ENCODE measurements at places on chromosomes 12 and 14.

- no peak for DNase-seq
Measured at GRCh38 chr14:90253826-90254225, 2.5 kb upstream of the PSMC1 start.

DNA sequence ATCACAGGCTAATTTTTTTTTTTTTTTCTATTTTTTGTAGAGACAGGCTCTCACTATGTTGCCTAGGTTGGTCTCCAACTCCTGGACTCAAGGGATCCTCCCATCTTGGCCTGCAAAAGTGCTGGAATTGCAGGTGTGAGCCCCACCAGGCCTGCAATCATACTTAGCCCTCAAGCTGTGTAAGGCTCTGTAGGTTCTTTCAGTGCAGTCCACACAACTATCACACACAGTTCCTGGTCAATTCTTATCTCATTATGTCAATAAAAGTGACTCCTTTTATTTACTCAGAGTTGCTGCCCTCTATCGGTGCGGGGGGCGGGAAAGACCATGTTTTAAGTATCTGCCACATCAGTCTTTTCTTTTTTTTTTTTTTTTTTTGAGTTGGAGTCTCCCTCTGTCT is 29.0 kb downstream of the SLC2A3 start:
- no peak for DNase-seq

DNA sequence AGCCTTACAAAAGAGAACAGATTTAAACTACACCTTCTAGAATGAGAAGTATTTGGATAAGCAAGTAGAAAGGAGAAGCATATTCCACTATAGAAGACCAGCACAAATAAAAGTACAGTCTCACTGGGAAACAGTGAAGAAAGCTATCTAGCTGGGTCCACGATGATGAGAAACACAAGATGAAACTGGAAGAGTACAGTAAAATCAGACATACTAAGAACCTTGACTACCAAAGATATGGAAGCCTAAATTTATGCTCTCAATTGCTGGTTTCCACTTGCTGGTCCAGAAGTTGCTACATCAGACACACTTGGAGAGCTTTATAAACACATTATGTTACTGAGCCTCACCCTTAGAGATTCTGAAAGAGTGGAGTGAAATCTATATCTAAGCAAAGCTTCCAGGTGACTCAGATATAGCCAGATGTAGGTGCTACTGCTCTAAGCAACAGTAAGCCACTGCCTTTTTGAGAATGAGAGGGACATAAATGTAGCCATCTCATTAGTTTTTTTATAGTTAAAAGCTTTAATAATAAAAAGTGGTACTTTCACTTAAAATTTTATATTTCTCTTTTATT is 96.3 kb upstream of the BBS10 start:
- no peak for DNase-seq

- DNase-seq, result no peak
Measured at GRCh38 chr14:52442166-52442565, 110.1 kb downstream of the TXNDC16 start.

GRCh38 chr14:62029569-62029924 is 267.3 kb downstream of the SNAPC1 start:
- no peak for DNase-seq

DNA sequence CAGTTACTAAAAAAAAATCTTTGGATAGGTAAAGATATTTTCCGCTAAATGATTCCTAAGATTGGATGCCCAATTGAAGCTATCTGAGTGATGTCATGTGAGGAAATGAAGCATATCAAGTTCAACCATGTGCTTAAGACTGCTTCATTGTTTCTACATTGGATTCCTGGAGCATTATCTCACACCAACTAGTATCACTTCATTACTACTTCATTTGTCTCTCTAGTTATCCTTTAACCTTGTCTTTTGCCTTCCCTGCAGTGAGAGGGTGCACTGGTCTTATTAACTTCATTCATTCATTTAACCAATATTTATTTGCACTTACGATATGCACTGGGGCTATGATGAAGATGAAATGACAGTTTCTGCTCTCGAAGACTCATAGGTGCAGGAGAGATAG is 198.1 kb downstream of the SLC38A4 start:
- no peak for DNase-seq

GRCh38 chr14:76396714-76397187 is 20.8 kb downstream of the ESRRB start:
- no peak for DNase-seq

DNA sequence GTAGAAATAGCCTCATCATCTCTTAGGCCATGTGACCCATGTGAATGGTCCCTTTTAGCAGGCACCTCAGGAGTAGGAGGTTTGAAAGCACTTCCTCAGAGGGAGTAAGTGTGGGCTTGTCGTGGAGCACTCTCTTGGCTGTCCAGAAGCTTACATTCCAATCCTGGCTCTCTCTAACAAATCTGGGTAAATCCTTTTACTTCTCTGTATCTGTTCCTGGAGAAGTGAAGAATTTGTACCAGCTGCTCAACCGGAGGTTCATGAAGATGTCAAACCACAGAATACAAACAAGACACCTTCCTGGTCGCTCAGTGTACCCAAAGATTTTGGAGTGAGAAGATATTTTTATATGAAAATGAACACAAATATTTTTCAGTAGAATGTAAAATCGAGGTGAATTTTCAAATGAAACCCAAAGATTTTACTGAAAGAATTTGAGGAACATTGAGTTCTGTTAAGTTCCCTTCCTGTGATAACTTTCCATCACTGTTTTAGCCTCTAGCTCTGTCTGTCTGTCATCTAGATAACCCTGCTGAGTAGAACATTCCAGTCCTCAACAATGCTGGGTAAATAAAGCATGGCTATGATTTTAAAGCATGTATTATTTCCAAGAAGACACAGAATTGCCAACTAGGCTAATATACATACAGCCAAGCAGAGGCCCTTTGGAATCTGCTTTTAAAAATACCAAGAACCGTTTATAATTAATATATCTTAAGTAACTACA is 263.9 kb upstream of the RGS6 start:
- no peak for DNase-seq

DNA sequence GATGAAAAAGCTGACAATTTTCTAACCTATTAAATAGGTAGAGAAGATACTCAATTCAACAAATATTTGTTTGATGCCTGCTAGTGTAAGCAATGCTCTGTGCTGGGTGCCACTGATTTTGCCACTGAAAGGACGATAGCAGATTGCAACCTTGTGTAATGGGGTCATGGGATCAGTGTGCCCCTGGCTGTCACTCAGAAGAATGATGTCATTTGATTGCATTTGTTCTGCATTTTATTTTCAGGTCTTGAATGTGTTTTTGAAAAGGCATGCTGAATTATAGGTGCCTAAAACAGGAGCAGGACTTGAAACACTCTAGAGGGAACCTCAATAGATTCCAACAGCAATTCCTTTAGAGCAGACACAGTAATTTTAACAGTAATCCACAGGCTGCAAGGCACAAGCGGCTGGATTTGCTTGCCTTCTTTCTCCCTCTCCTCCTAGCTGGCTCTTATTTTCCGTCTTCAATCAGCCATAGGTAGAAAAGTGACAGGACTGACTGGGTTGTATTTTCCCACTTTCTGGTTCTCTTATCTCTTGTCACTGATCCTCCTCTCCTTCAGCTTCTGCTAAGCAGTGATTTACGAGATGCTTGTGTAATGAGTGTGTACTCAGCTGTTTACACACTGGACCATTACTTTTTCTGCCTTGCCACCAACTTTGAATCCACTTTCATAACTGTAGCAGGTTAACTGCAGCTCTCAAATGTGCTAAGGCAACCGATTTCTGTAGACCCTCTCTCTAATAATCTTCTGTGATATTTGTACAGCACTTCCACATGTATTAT is 4.1 kb downstream of the PLXNC1 start:
- no peak for DNase-seq

DNA sequence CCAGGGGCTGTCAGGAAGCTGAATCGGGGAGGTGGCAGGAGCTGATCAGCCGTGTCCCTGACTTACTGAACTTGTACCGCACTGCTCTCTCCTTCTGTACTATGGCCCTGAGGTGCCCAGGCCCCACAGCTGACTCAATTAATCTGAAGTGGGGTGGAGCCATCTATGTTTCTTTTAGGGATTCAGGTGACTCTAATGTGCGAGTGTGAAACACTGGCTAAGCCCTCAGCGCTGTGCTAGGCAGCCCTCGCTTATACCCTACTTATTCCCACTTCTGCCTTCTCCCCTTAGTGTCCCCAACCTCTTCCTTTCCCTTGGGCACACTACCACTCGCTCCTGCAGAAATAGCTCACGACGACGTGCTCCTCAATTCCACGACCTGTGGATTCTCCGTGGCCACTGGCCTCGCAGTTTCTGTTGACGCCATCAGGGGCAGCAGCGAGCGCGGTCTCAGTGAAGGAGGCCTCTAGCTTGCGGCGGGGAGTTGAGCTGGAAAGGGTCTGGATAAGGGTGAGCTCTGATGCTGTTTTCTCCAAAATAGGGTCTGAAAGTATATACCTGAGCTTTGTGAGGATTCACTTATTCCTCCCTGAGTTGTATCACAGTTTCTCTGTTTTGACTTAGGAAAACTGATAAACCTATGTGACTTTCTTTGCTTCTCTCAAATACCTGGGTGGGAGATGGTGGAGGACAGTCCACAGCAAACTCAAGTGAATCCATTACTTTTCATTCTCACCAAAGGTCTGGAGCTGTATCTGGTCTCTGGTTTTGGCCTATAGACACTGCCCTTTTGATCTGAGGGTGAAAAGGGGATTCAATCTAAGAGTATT is 167.6 kb downstream of the SLC41A2 start:
- DNase-seq, result no peak

DNA sequence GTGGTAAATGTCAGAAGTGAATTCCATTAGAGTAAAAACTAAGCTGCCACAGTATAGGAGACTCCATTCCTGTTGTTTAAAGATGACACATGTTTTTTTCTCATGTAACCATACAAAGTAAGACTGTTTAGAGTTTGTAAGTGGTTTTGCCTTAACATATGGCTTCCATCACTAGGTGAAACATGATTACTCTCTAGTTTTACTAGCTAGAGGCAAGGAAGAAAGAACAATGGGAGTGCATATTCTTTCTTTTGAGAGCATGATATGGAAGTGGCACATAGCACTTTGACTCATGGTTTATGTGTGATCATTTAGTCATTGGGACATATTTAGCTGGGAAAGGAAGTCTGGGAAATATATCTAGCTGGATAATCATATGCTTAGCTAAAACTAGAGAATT is 7.7 kb downstream of the ATF7IP start:
- DNase-seq, result no peak
